ENCODE measurements at places on chromosomes 2 and 18.

GRCh38 chr2:142742371-142743214, 134.9 kb upstream of the KYNU start:
- no peak for DNase-seq

DNA sequence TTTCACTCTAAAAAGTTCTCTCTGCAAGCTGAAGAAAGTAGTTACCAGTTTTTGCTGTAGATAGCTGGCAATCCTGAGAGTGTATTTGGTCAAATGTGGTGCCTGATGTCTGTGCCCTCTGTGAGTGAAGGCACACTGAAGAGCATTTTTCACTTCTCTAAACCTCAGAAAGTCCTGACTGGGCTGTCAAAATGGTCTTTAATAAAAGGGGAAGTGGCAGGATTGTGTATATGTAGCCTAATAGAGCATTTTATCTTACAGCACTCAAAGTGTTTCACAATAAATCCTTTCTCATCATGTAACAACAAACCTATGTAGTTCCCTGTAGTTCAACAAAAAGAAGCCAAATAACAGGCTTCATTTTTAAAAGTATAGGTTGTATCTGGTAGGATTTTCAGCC, 1552.3 kb upstream of the SLC39A10 start:
- no peak for DNase-seq

- DNase-seq = no peak
Observed at GRCh38 chr2:117952701-117953100, 61.2 kb downstream of the CCDC93 start.

DNA sequence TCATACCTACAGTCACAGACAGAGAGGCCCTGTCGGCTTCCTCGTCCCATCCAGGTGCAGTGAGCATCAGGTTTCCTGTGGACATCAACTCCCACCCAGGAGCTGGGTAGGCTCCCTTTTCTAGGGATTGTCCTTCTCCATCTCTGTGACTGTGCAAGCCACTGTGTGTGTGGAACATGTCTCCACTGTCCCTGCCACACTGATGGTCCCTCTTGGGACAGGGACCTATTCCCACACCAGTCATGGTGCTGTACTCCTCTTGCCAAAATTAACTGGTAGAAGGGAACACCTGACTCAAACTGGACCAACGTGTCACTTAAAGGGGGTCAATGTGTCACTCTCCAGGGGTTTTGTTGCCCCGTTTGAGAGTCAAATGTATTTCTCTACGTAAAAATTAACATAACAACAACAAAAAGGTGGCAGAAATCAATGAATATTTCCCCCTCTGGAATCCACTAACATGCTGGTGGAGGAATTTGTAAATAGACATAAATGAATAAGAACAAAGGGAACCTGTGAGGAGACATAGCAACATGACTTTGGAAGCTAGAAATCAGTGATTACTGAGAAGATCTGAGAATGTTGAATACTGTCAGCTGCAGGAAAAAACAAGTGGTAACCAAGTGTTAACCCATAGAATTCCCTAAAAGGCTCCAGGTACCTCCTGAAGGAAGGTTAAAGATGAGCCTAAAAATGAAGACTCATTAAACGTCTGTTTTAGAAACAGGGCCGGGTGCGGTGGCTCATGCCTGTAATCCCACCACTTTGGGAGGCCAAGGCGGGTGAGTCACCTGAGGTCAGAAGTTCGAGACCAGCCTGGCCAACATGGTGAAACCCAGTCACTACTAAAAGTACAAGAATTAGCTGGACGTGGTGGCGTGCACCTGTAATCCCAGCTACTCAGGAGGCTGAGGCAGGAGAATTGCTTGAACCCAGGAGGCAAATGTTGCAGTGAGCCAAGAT, 40.4 kb downstream of the SH2D6 start:
- no peak for DNase-seq

DNA sequence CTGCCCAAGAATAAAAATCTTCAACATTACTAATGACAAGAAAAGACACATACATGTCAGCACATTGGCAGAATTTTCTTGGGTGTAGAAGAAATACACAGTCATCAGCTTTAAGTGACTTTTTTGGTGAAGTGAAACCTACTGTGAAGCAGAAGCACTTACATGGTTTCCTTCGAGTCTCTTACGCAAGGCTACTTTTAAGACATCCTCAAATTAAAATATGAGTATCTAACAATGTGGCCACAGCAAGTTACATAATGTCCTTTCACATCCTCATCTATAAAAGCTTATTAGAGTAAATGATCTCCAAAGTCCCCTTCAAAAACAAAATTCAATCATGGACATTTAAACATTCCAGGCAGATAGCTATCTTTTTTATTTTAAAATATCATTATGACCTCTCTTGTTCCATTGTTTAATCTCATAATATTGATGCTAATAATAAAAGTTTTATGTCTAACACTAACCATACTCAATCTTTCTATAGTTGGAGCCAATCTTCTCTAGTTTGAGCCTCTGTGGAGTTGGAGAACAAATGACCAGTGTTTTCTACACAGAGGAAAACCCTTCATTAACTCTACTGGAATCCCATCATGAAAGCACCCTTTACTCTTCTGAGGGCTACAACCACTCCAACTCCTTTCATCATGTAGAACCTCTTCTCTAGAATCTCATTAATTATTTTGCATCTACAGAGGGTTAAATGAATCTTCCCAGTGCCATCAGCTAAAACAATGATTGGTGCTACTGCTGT, 182.2 kb upstream of the ZFP36L2 start:
- no peak for DNase-seq

- DNase-seq = no peak
Observed at GRCh38 chr18:181711-182110, 23.4 kb downstream of the USP14 start.

DNA sequence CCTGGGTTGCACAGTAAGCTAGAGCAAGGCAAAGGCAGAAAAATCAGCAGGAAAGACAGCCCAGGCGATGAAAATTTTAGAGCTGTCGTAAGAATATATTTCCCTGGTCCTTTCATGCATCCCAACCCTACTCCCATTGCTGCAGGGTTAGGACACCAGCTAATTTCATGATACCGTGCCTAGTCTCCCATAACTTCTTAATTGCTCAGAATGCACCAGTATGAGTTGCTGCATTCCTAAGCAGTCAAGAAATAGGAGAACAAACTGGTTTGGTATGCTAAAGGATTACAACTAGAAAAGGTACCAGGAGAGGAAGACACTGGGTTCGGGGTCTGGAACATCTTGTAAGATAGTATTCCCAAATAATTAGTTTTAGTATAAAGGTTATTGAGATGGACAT, 269.4 kb upstream of the NRXN1 start:
- DNase-seq = no peak

DNA sequence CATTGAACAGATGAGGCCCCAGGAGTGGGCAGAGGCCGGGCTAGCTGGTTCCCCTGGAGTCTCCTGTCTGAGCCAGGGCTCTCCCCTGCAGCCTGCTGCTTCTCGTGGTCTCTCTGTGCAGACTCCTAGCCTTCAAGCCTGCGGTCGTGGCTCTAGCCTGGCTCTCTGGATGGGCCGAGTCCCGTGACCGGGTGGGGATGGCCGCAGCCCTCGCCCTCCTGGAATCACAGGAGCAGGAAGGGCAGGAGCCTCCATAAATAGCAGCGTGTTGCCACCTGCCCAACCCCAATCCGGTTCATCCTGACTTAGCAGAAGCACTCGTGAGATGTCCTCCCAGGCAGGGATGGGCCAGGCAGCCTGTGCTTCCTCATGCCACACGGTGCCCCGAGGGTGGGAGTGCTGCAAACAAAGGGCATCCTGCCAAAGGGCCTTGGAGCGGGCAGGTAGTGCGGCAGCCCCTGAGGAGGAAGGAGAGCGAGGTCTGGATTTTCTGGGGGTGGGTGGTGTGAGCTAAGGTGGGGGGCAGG, 43.9 kb downstream of the FOSL2 start:
- DNase-seq = no peak

GRCh38 chr2:36834731-36835524, 131.4 kb downstream of the STRN start:
- DNase-seq = no peak

DNA sequence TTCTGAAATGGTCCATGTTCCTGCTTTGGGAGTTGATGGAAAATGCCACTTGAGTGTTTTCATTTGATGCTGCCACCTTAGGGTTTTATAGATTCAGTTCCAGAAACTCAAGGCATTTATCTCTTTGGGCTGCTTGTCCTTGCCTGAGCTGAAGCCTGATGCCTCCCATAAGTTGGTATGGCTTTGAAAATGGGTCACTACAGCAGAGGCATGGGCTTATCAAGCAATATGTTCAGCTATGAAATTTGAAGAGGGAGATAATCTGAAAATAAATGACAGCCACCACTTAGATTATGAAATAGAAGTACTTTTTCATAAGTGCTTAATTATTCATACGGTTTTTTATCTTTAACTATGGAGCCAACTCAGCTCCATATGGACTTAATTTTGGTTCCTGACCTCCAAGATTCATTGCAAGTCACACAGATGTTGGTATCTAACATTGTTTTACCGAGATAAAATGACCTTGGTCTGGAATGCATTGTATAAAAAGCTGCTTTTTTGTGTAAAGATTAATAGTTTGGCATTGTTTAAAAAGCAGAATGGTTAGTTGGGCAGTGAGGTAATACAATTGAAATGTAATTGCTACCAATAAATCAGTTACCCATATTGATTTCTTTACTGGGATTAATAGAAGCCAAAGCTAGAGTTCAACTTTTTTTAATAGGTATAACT, 4.5 kb downstream of the SLC14A1 start:
- DNase-seq = no peak

DNA sequence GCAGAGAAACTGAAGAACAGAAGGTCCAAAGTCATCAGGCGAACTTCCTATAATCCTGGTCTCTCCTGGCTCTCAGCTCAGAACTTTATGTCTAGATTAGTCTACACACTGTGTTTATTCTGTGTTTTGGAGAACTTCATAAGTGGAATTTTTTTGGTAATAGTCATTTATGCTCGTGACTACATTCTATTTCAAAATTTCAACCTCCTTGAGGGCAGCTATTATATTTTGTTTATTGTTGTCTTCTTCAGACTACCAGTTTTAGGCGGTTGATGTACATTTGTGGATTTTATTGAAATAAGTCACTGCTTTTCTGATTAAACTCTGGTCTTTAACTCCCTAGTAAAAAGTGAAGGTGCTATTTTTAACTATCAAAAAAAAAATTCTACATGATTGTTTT, 816.6 kb downstream of the SATB2 start:
- DNase-seq = no peak

DNA sequence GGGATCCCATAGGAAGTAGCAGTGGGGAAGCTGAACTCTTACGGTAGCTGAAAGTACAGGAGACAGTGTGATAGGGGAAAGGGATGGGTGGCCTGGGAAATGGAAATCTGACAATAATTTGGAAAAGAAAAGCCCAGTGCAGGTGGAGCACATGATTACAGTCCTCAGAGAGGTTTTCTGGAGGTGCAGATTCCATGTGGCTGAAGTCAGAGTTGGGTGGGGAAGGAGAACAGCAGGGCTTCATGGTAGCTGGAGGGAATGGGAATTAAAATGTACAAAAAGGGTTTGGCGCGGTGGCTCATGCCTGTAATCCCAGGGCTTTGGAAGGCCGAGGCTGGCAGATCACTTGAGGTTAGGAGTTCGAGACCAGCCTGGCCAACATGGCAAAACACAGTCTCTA, 12.2 kb downstream of the HRH4 start:
- no peak for DNase-seq

DNA sequence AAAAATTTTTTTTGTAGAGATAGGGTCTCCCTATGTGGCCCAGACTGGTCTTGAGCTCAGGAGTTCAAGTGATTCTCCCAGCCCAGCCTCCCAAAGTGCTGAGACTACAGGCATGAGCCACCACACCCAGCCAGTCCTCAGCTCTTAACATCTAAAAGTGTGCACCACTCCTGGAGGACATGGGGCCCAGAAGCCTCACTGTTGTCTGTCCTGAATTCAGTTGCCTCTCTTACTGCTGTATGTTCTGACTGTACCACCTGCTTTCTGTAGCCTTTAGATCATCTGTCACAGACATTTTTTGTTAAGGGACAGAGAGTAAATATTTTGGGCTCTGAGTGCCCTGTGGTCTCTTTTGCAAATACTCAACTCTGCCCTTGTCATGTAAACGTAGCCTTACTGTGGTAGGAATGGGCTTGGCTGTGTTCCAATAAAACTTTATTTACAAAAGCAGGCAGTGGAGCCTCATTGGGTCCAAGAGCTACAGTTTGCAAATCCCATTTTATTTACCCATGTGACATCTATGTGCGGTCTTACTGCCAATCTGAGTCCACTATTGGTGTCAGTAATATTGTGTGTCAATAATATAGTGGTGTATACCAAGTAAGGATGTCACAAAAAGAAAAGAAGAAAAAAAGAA, 38.1 kb downstream of the TMEM37 start:
- DNase-seq = no peak

DNA sequence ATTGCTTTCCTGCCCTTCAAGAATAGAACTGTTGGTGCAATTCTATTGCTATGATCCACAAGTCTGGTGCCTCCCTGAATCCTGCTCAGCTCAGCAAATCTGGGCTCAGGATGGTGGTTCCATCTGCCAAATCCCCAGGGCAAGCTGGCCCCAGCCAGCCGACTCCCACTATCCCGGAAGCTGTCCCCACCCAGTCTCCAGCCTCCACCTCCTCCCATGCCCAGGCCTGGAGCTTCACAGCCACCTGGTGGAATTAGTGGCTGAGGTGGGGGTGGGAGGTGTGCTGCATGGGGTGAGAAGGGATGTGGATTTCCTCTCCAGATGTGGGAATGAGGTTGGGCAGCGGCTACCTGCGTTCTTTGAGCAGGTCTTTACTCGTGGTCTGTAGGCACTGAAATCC, 119.3 kb upstream of the SMAD2 start:
- no peak for DNase-seq

GRCh38 chr2:181231151-181231550, 226.0 kb upstream of the ITGA4 start:
- no peak for DNase-seq

- no peak for DNase-seq
Observed at GRCh38 chr2:20496076-20496872, 49.4 kb downstream of the RHOB start.

DNA sequence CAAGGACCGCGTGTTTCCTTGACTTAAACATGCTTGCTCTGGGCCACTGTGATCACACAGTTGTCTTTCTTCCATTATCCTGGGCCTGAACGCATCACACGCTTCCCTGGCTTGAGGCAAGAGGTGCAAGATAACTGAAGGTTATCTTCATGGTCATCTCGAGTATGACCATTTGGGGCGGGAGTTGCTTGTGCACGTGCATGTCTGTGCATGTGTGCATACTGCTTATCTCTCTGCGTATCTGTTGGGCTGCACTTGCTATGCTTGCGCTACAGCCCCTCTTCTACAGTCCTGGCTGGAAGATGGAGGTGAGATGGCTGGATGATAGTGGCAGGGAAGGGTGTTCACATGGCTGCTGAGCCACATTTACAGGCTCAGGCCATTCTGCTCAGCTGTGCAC, 27.2 kb upstream of the EFR3B start:
- DNase-seq = no peak
